HS-5 (cell line): ENCODE measurements at places on chromosomes 13 and 19.

DNA sequence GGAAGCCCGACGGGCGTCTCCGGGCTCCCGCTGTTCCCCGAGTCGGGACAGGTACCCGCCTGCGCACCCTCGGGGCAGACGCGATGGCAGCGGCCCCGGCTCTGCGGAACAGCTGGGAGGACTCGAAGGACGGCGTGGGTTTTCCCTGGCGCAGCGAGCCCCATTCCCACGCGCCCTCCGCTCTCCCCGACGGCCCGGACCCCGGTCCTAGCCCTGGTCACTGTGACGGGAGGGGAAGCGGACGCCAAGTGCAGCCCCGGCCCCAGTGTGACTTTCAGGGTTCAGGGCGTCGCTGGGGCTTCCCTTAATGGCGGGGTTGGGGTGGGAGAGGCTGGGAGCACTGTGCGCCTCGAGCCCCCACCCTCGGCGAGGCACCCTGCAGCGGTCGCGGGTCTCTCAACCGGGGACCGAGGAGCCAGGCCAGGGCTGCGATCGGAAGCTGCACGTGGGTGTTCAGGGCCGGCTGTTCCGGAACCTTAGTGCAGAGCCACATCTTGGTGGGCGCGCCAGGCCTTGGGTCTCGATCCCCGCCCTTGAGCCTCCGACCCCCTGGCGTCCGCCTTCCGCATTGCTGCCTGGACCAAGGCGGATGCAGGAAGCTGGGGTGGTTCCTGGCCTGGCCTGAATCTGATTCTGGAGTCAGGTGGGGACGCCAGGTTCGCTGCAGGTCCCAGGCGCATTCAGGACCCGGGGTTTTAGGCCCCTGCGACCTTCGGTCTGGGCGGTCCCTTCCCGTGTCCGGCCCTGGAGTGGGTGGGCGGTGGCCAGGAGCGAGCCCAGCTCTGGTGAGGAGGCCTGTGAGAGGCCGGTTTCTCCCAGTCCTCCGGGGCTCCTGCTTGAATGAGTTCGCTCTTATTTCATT is 3.5 kb downstream of the LGALS7B start:
- no peak for DNase-seq

DNA sequence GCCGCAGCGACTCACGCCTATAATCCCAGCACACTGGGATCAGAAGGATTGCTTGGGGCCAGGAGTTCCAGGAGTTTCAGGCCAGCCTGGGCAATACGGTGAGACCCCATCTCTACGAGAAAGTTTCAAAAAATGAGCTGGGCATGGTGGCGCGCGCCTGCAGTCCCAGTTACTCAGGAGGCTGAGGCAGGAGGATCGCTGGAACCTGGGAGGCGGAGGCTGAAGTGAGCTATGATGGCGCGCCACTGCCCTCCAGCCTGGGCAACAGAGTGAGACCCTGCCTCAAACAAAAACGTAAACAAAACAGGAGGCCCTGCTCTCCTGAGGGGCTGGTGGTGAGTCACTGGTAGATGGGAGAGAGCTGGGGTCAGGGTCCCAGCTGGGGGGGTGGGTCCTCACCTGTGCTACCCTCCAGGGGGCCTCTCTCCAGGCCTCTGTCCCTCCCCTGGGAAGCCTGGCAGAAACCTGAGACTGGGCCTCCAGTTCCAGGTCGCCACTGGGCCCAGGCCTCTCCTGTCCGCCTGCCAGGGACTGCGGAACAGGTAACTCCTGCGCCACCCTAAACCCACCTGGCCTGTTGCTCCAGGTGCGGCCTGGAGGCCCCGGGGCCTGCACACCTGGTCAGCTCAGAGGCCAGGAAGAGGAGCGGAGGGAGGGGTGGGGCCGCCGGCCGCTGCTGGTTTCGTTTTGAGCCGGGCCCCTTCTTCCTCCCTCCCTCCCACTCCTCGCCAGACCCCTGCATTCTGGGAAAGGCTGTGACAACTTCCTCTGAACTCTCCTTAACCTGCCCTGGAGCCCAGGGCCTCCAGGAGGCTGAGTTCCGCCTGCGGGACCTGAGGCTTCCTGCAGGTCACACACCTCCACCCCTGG is 17.2 kb upstream of the ZBTB7A start:
- no peak for DNase-seq

DNA sequence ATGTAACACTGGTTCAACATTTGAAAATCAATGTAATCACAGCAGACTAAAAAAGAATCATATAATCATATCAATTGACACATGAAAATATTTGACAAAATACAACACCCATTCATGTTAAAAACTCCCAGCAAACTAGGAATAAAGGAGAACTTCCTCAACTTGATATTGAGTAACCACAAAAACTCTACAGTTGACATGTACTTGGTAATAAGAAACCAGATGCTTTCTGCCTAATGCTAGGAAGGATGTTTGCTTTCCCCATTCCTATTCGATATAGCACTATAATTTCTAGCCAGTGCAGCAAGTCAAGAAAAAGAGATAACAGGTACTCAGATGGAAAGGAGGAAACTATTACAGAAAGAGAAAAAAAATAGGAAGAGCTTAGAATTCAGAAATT is 26.9 kb downstream of the UFM1 start:
- no peak for DNase-seq

- no peak for DNase-seq
These were observed 25.0 kb upstream of the NCCRP1 start for GRCh38 chr19:39171479-39172465.

GRCh38 chr13:112782429-112783010 is 92.7 kb downstream of the ATP11A start:
- no peak for DNase-seq

DNA sequence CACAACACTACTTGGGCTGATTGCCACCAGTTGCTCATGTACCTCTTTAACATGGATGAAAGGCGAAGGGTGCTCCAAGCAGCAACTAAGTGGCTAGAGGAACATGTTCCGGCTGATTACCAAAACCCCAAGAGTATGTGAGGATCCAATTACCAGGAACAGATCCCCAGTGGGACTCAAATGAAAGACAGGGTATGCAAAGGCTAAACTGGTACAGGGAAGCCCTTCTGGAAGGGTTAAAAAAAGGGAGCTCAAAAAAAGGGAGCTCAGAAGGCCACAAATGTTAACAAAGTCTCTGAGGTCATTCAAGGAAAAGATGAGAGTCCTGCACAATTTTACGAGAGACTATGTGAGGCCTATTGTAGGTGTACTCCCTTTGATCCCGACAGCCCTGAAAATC is 604.7 kb downstream of the UQCRFS1 start:
- DNase-seq = no peak

DNA sequence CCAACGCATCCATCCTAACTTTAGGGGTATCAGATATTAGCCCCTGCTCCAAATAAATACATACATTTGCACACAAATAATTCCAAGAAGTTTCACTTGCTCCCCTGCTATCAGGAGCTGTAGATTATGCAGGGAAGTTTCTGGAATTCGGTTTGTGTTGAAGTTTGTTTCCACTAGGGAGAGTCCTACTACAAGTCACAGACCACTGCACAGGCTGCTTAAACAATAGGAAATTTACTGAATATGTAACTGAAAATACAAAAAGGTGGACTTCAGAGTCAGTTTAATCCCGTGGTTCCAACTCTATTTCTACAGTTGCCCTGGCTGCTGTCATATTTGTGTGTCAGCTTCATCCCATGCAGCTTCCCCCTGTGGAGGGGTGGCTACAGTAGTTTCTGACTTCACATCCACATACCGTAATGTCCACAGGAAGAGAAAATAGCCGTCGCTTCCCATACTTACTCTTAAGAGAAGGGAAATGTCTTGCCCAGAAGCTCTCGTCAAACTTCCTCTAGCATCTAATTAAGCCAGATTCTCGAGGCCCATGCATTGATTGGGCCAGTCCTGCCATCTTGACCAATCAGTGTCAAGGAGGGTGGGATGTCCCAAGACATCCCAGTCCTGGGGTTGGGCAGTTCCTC is 286.6 kb downstream of the COG6 start:
- no peak for DNase-seq

GRCh38 chr19:19997656-19998268 is 41.5 kb downstream of the ZNF682 start:
- no peak for DNase-seq

DNA sequence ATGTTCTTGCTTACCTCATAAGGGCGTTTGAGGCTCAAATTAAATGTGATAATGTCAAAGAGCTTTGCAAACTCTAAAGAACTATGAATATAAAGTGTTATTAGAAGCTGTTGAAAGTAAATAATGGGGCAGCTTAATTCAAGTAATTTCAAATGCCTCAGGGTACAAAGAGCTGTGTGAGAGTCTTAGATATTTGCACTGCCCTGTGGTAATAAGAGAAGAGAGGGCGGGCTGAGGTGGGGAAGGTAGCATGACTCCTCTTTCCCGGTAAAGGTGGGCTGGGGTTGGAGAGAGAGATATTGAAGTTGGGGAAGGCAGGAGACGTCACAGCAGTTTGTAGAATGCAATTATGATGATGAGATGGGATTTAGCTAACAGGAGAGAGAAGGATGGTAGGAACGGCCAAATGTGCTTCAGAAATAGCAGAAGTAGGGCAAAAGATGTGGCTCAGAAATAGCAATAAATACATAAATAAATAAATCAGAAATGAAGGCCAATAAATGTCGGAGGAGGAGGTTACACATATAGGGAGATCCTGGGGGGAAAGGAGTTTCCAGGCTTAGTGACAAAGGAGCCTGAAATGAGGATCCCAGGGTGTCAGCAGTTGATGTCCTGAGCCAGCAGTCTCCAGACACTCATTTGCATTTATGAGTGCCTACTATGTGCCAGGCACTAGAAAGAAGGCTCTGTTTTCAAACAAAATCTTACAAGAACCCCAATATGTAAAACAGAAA is 35.7 kb upstream of the RCBTB2 start:
- DNase-seq = no peak

DNA sequence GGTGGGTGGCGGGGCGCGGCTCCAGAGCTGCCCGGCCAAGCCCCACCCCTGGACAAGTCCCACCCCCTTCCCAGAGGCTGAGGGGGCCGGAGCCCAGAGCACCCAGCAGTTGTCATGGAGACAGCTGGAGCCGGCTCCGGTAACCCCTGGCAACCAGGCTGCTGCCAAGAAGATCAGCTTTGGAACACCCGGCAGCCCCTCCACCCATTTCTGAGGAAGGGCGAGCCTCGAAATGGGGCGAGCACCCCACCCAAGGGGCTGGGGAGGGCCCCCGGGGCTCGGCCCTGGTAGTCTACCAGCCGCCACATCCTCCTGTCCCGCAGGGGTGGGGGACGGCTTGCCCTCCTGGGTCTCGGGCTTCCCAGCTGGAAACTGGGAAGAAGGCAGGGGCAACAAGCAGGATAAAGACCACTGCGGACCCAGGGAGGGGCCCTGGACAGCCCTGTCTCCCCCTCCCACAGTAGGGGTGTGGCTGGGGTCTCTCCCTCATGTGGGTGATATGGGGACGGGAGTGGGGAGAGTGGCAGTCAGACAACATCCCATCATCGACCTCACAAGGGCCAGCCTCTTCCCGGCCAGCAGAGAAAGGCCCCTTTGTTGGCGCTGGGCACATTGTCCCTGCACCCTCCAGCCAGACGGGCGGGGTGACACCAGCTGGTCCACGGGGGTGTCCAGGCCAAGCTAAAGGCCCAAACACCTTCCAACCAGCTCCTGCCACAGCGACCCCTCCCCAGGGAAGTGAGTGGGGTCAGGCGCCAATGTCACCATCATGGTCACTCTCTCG is 1.5 kb downstream of the CERS1 start:
- DNase-seq = no peak
